ENCODE measurements at places on chromosomes 12 and 14.

GRCh38 chr12:93297536-93297935 is 80.2 kb upstream of the NUDT4 start:
- DNase-seq: no peak

GRCh38 chr14:94867946-94868771 is 98.2 kb upstream of the GSC start:
- no peak for DNase-seq

DNA sequence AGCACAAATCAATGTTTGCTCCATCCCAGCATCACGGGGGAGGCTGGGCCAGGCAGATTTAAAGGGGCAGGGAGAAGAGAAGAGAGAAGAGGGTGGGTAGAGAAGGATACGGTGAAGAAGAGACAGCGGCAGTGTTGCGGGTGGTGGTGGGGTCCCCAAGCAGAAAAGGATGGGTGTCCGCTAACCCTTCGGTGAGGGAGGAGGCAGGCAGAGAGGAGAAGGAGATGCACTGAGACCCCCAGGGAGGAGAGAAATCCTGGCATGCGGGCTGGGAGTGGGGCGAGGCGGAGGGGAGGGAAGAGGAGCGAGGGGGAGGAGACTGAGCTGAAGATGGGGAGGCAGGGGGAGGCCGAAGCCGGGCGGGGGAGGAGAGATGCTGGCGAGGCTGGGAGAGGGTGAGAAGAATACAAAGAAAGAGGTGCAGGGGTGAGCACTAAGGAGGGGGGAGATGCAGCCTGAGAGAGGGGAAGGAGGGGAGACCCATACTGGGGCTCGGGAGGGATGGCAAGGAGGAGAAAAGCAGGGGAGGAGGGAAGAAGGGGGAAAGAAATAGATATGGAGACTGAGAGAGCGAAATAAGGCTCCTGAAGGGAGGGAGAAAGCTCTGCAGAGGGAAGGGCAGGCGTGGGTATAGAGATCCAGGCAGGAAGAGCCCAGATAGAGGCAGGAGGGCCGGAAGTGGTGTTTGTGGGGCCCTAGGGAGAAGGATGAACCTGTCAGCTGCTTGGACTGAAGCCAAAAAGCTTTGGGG is at the start of gene JPH4:
JPH4 (minus strand) TSS at position 231 of the 751 bp plus-strand sequence. CDS start 1,337 bp downstream, outside the sequence.
- no peak for DNase-seq

DNA sequence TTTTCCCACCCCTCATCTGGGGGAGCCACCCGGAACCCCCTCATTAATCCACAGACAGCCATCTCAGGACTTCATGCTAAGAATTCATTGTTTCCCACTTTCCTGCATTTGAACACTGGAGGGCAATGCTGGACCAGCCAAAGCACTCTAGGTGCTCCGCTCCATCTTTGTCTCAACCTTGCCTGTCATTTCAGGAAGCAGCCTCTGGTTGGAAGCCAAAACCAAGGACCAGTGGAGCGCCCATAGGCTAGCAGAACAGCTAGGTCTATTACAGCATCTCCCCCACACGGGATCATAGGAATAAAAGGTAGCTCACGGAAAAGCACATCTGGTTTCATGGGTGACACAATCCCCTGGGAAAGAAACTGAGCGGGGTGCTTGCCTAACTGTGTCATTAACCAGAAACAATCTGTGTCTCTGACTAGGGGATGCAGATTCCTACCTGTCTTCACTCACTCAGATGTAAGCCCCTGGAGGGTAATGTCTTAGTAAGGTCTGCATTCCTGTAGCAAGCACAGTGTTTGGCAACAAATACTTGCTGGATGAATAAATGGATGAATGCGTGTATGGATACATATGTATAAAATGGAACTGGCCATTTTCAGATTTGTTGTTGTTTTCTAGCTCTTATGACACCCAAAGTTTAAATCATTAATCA is 197.0 kb downstream of the DAD1 start:
- DNase-seq: no peak

DNA sequence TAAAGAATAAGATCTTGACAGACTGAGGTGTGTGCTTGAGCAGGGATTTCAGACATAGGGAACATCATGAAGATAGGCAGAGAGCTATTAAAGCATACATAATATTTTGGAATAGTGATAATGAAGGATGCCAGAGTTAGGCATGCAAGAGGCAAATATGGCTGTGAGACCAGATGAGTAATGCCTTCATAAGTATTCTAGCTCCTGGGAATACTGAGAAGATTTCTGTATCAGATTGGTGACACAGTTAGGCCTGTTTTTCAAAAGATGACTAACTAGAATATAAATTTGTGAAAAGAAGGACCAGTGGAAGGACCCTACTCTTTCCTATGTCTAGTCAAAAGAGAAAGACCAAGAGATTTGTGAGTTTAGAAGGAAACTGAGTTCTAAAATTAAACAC is 108.8 kb downstream of the TXNDC16 start:
- no peak for DNase-seq

DNA sequence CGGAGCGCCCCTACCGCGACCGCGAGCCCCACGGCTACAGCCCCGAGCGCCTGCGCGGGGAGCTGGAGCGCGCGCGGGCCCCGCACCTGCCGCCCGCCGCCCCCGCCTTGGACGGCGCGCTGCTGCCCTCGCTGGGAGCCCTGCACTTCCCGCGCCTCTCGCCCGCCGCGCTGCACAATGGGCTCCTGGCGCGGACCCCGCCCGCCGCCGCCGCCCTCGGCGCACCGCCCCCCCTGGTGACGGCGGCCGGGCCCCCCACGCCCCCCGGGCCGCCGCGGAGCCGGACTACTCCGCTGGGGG is 27.0 kb downstream of the LRCOL1 start:
- DNase-seq: no peak

DNA sequence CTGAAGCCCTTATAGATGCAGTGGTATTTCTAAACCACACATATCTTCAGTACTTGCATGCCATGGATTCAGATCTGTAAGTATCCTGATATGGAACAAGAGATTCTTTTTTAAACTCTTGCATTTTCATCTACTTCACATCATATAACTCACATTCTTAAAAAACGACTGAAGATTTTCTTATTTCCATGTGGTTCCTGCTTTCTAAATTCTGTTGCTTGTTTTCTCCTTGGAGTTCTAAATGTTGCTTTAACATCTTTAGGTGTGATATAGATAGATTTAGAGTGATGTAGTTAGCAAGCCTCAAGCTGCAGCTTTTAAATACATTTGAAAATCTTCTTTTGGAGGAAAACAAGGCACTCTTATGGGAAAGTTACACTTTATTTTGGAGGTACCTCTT is 455.4 kb downstream of the FOXG1 start:
- DNase-seq: no peak

DNA sequence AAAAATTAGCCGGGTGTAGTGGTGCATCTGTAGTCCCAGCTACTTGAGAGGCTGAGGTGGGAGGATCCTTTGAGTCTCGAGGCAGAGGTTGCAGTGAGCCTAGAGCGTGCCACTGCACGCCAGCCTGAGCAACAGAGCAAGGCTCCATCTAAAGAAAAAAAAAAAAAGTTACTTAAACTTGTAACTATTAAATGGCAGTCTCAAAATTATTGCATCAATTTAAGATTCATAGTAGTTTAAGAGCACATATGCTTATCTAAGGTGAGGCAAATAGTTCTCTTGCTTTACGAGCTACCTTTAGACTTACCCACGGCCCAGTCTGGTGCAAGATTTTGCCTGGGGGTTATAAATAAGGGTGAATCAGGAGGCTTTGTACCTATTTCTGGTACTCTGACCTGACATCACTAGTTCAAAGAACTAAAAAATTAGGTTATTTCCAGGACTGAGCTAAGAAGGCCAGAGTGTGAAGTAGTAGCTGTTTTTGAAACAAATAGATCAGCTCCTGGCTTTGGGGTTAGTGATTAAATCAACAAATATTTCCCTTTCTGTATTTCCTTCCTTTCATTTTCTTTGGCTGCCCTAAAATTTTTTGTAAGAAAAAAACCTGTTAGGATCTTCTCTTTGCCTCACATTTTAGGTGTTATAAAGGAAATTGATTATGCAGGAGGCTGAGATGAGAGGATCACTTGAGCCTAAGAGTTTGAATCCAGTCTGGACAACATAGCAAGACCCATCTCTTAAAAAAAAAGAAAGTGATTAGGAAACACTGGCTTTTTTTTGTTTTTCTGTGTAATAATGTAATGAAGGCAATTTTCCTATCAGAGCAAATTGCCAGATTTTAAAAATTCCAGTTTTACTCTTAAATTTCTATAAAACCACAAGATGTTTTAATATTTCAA is 3.6 kb downstream of the MGAT2 start:
- DNase-seq: no peak

GRCh38 chr14:59020382-59020781 is 168.1 kb upstream of the DAAM1 start:
- DNase-seq: no peak

- no peak for DNase-seq
Observed at GRCh38 chr12:3431686-3432085, 59.3 kb upstream of the PRMT8 start.

GRCh38 chr12:501722-502447 is 42.1 kb downstream of the B4GALNT3 start:
- DNase-seq: no peak

DNA sequence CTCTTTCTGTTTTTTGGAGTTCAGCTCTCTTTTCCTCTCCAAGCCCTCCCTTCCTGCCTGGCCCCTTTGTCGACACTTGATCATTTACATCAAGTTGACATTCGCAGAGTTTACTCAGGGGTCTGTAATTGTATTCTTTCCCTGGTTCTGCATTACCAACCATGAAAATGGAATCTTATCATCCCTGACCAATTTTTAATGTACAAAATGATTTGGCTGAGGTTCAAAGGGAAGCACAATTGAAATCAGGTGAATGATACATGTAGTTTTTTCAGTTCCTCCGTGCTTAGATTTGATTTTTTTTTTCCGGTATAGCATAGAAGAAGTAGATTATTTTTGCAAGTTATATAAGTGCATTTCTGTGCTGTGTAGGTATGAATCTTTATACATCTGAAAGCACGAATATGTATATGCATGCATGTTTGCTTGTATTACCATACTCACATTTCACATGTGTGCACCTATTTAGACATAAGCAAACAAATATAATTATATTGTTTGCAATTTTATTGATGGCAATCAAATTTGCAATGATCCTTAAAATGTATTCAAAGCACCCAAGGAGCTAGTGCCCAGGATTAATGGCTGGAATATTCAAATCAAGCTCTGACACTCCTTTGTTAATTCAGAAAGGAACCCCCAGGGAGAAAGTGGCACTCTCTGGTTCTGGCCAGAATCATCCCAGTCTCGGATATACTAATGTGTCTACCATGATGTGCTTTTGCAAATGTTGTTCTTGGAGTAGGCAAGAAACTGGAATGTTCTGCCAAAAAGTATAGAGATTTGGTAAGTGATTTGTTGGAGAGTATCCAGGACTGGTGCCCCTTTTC is 189.3 kb downstream of the VRK1 start:
- no peak for DNase-seq

- DNase-seq: no peak
Observed at GRCh38 chr14:20617138-20618003, 24.1 kb downstream of the OR6S1 start.

- DNase-seq: no peak
Observed at GRCh38 chr14:74978416-74978947, 23.1 kb upstream of the PGF start.

- DNase-seq: no peak
Observed at GRCh38 chr12:130016194-130016593, 112.4 kb upstream of the TMEM132D start.

GRCh38 chr14:98223106-98223505 is 1048.9 kb downstream of the BCL11B start:
- no peak for DNase-seq

- no peak for DNase-seq
Observed at GRCh38 chr12:96570579-96570978, 81.2 kb downstream of the CFAP54 start.

- DNase-seq: no peak
Observed at GRCh38 chr12:71159264-71159663, 1.5 kb upstream of the TSPAN8 start.

DNA sequence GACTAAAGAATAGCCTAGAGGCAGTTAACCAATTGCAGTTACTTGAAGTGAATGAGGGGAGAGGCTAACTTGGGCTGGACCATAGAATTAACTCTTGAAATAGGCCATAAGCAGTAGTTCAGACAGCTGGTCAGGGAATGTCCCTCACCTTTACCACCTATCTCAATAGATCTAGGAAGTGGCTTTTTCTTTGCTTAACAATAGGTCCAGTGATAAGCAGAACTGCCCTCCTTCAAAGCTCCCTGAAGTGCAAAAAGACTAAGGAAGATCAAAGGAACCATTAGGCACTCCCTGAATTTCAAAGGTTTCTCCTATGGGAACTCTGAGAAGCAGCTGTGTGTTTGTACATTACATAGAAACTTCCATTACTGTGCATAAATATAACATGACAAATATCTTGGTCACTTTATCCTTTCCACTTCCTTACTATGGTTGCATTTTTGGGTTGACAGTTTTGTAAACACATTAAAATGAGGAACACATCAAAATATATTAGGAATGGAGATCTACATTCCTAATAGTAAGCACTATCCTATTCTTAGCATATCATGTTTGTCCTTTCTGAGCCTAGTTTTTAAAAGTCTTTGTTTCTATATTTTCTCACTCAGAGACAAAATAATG is 7.2 kb upstream of the NAA30 start:
- no peak for DNase-seq

DNA sequence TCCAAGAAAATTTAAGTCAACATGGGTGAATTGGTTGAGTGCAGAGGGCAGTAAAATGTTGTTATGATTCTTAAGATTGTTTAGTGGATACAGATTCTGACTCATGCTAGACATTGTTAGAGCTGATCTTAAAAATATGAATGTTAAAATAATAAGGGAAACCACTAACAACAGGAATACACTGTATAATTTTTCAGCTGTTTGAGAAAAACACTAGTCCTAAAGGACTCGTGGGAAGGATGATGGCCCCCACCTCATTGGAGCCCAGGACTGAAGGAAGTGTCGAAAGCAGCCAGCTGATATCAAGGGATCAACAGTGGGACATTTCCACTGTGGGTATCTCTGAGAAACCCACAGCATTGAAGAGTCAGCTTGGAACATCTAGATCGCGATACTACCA is 82.9 kb upstream of the SCAF11 start:
- no peak for DNase-seq

DNA sequence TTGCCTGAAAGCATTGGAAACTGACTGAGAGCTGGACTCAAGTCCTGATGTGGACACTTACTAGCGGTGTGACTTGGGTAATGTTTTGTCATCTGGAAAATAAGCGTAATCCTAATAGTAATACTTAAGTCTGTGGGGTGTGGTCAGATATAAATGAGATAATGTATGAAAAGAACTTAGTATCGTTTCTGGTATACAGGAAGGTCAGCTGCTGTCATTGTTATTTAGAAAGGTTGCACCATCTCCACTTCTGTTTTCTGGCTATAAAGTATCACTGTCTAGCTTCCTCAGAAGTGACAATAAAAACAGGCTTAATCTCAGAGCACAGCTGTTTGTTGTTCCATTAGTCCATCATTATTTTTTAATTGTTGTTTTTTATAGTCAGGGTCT is 34.1 kb upstream of the TUBA1C start:
- no peak for DNase-seq

DNA sequence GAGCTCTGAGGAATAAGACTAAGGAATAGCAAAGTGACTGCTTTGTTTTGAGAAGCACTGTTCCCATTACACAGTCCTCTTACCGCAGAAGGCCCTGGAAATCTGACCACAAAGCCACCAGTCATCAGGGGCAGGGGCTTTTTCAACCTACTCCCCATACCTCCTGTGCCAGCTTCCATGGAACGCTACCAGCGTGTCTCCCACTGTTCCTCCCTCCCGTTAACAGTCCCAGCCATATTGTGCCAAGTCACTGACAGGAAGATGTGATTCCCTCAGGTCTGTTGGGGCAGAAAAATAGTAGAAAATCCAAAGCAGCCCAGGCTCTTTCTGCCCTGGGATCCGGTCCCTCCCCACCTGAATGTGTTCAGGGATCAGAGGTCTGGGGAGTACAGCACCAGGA is 46.6 kb upstream of the VPS33A start:
- no peak for DNase-seq

GRCh38 chr12:47033789-47034555 is 45.4 kb upstream of the PCED1B start:
- DNase-seq: no peak
